ENCODE measurements at places on chromosomes 2 and 18.

DNA sequence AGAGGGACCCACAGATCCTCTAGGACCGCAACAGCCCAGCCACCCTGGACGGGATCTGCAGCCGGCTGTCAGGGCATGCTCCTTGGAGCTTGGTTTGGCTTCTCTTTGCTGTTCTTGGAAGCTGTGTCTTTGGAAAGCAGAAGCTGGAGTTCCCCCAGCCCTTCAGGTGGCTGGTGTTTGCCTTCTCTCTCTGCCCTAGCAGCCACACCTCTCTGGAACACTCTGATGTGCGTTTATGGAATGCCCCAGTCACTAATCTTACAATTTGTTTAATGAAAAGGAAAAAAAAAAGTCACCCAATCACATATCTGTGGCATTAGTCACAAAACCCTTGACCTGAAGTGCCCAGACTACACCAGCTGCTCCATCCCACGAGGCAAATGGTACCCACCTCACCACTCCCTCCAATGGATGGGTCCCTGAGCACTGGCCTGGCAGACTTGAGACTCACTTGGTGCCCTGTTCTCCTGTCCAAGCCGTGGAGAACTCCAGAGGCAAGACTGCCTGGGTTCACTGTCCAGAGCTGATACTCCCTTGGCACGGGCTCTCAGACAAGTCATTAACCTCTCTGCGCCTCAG is 70.2 kb upstream of the DAPL1 start:
- no peak for DNase-seq

- no peak for DNase-seq
Observed at GRCh38 chr2:37349231-37349860, 4.9 kb downstream of the QPCT start.

- no peak for DNase-seq
Observed at GRCh38 chr2:101837354-101837753, 139.8 kb downstream of the MAP4K4 start.

GRCh38 chr2:109009920-109010610 is 21.0 kb upstream of the EDAR start:
- no peak for DNase-seq

Measured in activated CD4-positive, alpha-beta T cell treated with anti-CD3 and anti-CD28 coated beads for 1 hour (primary cell).